ENCODE measurements at places on chromosomes 2 and 18. TPM values are rescaled to one million over a fixed set of nuclear protein-coding genes. Genes with fewer than 3 reads are reported as not detected.

- DNase-seq = no peak
Observed at GRCh38 chr2:80547344-80547743, 242.8 kb upstream of the LRRTM1 start.

DNA sequence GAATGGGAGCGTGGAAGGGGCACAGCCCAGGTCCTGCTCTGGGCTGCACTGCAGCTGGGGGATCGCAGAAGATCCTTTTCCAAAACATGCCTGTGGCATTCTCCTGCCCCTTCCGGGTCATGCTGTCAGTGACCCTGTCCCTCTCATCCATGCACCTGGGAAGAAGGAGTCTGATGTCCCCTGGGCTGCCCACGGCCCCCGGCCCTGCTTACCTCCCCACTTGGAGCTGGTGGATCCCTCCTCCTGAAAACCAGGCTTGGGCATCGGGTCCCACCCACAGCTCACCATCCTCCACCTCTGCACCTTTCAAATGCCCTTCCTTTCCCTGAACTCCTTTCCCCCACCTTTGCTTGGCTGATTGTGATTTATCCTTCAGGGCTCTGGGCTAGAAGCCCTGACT, 11.8 kb downstream of the INHBB start:
- DNase-seq = no peak

- DNase-seq = peak; percentile 12
Observed at GRCh38 chr2:219002395-219003266, 9.4 kb upstream of the CRYBA2 start.

GRCh38 chr2:128496700-128497099, 178.0 kb upstream of the HS6ST1 start:
- DNase-seq = no peak

- DNase-seq = no peak
Observed at GRCh38 chr2:109409321-109410038, 204.3 kb downstream of the SEPTIN10 start.

DNA sequence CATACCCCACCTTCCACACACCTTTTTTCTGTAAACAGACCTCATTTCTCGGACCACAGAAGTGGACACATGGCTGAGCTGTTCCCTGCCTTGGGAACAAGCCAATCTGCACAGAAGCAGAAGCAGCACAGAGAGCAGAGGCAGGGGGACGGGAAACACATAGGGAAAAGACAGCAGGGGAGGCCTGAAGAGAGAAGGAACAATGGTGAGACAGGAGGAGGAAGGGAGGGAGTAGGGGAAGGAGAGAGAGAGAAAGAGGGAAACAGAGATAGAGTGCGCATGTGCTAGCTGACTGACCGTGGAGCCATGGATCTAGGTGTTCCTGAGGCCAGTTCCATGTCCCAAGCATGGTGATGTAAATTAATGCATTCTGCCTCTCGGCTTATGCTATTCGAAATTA, 119.7 kb downstream of the NOL10 start:
- DNase-seq = no peak

GRCh38 chr2:11286323-11286722, 58.1 kb downstream of the ROCK2 start:
- no peak for DNase-seq

DNA sequence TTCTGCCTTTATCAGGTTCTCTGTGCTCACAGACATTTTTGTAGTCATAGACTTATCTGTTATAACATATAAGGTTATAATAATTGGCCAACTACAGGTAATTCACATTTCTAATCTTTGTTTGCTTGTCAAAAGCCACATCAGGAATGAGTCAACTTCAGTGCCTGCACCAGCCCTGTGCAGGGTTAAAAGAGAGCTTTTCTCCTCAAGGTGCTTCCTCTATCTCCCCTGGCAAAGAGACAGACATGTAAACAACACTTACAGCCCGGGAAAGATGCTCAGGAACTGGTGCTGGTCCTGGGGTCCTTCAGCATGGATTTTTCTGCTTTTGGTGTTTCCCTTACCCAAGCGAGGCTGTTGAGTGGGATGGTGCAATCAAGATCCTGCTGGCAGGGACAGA, 7.7 kb upstream of the EHD3 start:
- no peak for DNase-seq

DNA sequence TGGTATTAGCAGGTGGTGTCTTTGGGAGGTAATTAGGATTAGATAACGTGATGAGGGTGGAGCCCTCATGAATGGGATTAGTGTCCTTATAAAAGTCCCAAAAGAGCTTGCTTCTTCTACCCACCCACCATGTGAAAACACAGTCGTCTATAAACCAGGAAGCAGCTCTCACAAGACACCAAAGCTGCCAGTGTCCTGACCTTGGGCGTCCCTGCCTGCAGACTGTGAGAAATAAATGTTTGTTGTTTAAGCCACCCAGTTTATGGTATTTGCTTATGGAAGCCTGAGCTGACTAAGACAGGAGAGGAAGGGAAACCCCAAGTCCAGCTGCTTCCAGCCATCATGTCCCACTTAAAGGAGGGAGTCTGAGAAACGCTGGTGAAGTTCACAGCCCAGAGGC, 13.6 kb downstream of the ADI1 start:
- DNase-seq = no peak

- DNase-seq = no peak
Observed at GRCh38 chr18:13485604-13486003, 240.8 kb downstream of the FAM210A start.

- peak; percentile 30 for DNase-seq
Observed at GRCh38 chr2:234463626-234464290, 33.1 kb downstream of the ARL4C start.

- peak; percentile 20 for DNase-seq
Observed at GRCh38 chr2:72012886-72013574, 134.6 kb downstream of the CYP26B1 start.

DNA sequence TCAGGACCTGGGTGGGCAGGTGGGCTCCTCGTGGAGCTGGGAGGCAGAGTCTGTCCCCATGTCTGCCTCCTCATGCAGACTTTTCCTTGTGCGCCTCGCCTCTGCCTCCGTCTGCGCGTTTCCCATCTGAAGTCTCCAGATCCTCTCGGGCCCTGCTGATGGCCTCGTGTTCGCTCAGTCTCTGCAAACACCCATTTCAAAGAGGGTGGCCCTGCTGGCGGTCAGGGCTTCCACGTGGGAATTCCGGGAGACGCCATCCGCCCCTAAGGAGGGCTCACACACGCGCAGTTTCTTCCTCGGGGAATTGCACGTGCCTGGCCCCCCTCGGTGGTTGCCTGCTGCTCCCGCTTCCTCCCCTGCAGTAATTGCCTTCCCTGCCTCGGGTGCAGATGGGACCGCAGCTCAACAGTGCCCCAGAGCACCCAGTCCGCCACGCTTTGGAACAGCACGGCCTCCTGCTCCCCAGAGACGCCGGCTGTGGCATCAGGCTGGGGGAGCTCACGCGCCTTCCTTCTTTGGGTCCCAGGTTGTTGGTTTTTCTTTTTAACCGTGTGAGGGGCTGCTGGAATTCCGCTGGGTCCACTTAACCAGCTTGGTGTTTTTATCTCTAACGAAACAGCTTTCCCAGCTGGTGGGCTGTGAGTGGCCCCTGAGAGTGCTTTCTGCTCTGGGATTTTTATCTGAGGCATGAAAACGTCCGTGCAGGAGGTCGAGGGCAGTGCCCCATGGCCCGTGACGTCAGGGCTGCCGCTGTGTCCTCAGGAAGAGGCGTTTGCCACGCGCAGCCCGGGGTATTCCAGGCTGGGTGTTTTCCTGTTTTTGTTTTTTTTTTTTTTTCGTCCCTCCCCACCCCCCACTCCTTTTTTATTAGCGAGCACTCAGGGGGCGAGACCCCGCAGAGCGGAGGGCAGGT, 16.1 kb downstream of the NFATC1 start:
- no peak for DNase-seq

DNA sequence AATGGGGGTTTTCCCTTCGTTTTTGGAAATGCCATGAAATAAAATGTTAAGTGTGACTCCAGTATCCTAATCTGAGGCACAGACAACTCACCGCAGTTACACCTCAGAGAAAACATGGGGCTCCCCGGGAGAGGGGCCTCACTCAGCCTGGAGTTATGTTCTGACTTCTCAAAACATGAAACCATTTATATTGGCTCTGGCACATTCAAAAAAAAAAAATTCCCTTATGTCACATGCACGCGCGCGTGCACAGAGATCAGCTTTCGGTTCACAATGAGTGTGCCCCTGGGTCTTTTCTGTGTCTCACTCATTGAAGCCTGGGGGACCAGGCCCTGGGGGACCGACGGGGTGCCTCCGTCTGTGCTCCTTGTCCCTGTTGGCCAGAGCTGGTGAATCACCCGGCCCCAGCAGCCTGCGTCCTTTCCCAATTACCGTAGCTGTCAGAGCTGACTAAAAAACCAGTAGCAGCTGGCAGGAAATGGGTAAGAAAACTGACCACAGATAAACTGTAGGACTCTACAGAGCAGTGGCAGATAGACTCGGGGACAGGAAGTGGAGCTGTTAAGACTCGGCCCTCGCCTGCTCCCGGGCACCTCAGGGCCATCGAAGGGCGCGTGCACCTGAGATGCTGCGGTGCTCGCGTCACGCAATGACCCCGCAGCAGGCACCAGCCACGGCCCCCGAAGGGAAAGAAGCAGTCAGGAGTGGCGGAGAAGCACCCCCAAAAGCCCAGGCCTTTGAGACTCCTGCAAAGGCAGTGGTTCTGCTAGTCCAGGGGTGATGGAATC, 138.3 kb upstream of the ID2 start:
- DNase-seq = peak; percentile 92

- peak; percentile 78 for DNase-seq
Observed at GRCh38 chr2:68832233-68832869, 38.8 kb downstream of the BMP10 start.

DNA sequence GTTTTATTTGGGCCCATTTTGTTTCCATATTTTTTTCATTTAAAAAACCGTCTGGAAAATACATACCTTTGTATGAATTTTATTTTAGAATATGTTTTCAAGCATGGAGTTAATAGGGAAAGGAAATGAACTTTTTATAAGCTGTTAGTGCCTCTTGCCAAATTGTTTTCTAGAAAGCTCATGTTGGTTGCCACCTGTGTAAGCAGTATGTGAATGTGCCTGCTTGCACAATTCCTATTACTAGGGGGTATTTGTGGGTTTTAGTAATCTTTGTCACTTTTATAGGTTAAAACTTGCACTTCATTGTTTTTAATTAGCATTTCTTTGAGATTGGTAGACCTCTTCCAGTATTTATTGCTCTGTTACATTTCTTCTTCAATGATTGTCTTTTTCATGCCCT, 107.3 kb downstream of the TANC1 start:
- peak; percentile 54 for DNase-seq

DNA sequence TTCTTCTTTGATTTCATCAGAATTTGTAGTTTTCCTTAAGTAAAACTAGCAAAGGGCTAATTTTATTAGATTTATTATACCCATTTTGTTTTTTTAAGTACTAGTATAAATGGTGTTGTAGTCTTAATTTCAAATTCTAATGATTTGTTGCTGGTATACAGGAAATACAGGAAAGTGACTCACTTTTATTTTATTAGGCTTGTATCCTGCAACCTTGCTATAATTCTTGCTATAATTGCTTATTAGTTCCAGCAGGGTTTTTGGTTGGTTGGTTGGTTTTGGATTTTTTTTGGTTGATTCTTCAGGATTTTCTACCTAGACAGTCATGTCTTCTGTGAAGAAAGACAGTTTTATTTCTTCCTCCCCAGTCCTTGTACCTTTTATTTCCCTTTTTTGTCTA, 110.6 kb upstream of the IL1R2 start:
- no peak for DNase-seq

GRCh38 chr2:135689679-135690078, 52.0 kb upstream of the UBXN4 start:
- no peak for DNase-seq

- DNase-seq = peak; percentile 62
Observed at GRCh38 chr18:67608615-67609273, 92.2 kb upstream of the DSEL start.

DNA sequence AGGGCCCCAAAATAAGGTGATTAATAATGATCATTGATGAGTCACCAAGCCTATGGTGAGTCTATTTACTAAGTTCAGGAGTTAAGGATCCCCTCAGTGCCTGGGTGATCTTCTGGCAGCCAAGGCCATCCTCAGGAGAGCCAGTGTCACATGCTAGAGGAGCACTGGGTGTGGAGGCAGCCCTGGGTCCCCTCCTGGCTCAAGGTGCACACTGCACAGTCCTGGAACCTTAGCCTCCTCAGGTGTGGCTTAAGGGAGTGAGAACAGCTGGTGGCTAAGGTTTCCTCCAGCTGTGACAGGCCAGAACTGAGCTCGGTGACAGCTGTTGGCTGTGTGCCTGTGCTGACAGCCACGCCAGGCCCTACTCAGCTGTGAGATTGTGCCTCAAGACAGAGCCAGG, 52.1 kb upstream of the ACAA2 start:
- no peak for DNase-seq

- DNase-seq = no peak
Observed at GRCh38 chr18:27606741-27607140, 421.6 kb upstream of the CHST9 start.

DNA sequence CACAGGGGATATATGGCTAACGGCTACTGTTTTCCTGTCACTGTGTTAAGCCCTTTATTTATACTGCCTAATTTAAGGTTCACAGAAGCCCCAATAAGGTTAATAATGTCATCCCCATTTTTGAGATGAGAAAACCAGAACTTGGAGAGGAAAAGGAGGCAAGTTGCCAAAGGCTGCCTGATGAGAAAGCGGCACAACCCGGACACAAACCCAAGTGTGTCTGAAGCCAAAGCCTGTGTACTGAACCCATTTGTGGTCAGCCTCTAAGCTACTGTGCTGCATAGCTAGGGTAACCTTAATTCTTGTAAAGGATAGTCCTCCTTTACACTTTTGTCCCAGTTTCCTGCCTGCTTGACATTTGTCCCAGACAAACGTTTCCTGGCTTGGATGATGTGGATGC, 954.7 kb upstream of the FANCL start:
- DNase-seq = no peak

- no peak for DNase-seq
Observed at GRCh38 chr18:65487569-65487968, 263.2 kb upstream of the CDH7 start.

REG3A gene
- polyA plus RNA-seq = not detected

C2orf74 gene
- polyA plus RNA-seq = 44.0 TPM

DSG1 gene
- polyA plus RNA-seq = not detected

XDH gene
- 0.59 TPM for polyA plus RNA-seq

PLGLB2 gene
- polyA plus RNA-seq = 1.9 TPM

RAB31 gene
- 47.1 TPM for polyA plus RNA-seq

PRSS56 gene
- polyA plus RNA-seq = not detected

ASIC4 gene
- not detected for polyA plus RNA-seq

POTEF gene
- not detected for polyA plus RNA-seq

ASB18 gene
- polyA plus RNA-seq = not detected

RABL2A gene
- 7.4 TPM for polyA plus RNA-seq

SS18 gene
- polyA plus RNA-seq = 113 TPM

OLA1 gene
- polyA plus RNA-seq = 91.4 TPM

ITGB6 gene
- polyA plus RNA-seq = 0.01 TPM
